ENCODE measurements at places on chromosomes 12 and 14. TPM values are rescaled to one million over a fixed set of nuclear protein-coding genes. Genes with fewer than 3 reads are reported as not detected.

Gene SSTR1
- total RNA-seq, result 1.2 TPM

Gene NPAS3
- total RNA-seq, result 0.17 TPM

Gene IL31
- total RNA-seq, result not detected

Gene SIRT4
- total RNA-seq, result 1.9 TPM

Gene LYZ
- not detected for total RNA-seq

Gene KCTD10
- 62.3 TPM for total RNA-seq

Data from smooth muscle cell of trachea (primary cell).